ENCODE measurements at places on chromosomes 13 and 19.

DNA sequence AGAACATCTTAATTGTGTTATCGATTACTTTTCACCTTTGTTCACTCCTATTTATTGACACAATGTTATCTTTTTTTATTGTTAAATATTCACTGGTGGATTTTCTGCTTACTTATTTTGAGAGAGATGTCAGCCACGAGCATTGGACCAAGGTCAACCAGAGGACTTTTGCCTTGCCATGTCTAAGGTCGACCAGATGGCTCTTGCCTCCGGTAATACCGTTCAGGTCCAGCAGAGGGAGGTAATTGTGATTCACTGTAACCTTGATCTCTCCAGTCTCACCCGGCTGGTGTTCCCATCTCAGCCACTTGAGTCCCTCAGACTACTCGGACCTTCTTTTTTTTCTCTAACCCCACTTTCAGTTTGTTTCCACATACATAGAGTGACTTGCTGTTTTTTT is 1438.1 kb downstream of the UQCRFS1 start:
- peak; percentile 47 for DNase-seq

GRCh38 chr13:25032160-25032559 is 63.8 kb upstream of the PABPC3 start:
- no peak for DNase-seq

DNA sequence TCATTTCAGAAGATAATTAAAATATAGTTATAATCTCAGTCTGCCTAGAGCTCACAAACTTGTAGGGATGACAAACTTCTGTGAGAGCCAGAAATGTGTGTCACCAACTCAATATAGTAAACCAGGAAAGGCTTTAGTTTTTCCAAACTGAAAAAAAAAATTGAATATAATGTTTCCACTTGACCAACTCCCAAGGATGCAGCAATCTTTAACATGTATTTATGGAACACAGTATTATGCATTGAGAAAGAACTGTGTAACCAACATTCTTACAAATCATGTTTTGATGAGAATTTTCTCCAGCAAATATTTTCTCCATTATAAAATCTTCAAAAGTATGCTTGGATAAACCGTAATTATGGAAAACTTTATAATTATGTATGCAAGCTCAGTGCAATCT is 50.1 kb upstream of the KLF12 start:
- no peak for DNase-seq

DNA sequence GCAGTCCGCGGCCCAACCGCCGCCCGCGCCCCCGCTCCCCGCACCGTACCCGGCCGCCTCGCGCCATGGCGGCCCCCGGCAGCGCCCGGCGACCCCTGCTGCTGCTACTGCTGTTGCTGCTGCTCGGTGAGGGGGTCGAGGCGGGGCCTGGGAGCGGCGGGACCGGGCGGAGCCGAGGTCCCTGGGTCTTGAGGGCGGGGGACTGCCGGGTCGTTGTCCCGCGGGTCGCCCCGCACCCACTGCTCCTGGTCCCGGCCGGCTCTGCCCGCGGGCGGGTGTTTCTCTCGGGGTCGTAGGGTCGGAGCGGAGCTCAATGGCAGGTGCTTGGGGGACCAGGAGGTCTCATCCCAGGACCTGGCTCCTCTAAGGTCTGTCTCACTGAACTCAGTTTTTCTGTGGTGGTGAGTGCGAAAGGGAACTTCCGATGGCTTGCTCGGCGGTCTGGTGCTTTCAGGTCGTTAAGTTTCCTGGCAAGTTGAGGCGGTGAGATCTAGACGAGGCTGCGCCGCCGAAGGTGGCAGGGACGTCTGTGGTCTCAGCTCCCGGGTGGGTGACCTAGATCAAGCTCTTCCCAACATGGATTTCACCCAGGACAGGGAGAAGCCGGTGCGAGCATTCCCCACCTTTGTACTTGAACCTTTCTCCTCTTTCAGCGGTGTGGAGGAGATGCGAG is 467 bp downstream of the LAMP1 start:
- peak; percentile 40 for DNase-seq

GRCh38 chr13:31878495-31878894 is 139.2 kb downstream of the RXFP2 start:
- no peak for DNase-seq

GRCh38 chr13:90185734-90186133 is 1161.8 kb upstream of the MIR17HG start:
- no peak for DNase-seq

- no peak for DNase-seq
Measured at GRCh38 chr13:110953833-110954532, 39.1 kb upstream of the ANKRD10 start.
